NCI-H2029 (cell line): ENCODE measurements at places on chromosomes 5 and 9.
A peak's percentile ranks its signal among the peaks of the same experiment; 100 is the strongest.

- no peak for DNase-seq
These were observed 207.8 kb downstream of the SEMA5A start for GRCh38 chr5:9337928-9338595.

GRCh38 chr5:129082225-129083136, 12.1 kb upstream of the ISOC1 start:
- no peak for DNase-seq

GRCh38 chr5:125198270-125198974, 452.0 kb upstream of the ZNF608 start:
- DNase-seq = peak; percentile 62

- DNase-seq = no peak
These were observed 16.2 kb downstream of the PRRC2B start for GRCh38 chr9:131410044-131410491.

DNA sequence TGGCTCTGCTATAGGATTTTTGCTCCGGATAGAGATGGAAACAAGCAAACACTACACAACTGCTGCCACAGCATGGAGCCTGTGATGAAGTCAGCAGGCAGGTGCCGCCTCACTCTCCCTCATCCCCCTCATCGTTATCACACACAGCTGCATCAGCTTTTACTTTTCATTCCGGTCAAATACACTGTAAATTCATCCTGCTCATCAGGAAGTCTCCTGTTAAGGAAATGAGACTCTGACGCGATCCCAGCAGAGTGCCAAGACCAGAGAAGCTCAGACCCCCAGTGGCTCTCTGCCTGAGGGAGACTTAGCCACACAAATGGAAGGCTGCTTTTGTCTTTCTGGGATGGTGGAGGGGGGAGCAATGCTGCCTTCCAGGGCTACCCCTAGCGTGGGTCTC, 270.2 kb downstream of the ELAVL2 start:
- DNase-seq = no peak
